ENCODE measurements at places on chromosomes 1 and 21.

DNA sequence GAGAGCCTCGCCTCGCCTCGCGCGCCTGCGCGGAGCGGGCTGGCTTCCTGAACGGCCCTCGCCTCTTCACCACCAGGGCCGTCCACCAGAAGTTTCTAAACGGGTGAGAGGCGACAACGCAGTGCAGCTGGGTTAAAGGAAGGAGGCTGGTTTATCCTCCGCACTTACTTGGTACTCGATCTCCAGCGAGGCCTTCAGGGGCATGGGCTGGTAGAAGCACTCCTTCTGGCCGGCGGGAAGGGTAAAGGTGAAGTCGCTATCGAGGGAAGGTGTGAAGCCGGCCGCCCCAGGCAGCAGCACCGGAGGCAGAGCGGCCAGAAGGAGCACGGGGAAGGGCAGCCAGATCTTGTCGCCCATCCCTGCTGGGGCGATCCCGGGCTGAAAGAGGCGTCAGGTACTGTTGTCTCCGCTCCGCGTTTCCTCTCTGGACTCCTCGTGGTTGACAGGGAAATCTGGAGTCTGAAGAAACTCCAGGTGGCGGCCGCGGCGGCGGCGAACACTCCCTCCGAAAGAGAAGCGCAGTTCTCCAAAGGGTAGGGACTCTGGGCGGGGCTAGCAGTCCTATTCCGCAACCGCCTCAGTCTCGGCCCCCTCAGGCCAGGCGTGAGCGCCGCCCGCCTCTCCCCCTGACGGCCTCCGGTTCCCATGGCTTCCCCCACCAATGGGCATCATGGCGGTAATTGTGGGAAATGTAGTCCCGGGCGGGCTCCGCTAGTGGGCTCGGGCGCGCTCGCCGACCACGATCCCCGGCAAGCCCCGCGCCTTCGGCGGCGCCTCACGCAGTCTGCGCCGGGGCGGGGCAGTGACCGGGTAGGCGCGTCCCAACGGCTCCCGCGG is at the start of gene TMED5:
TSS of gene TMED5 (minus strand) at position 528 of the 837 bp plus-strand sequence. CDS start at position 357, 171 bp downstream.
- DNase-seq, result peak; percentile 97

- DNase-seq, result no peak
Observed at GRCh38 chr1:218558271-218558810, 213.2 kb downstream of the TGFB2 start.

DNA sequence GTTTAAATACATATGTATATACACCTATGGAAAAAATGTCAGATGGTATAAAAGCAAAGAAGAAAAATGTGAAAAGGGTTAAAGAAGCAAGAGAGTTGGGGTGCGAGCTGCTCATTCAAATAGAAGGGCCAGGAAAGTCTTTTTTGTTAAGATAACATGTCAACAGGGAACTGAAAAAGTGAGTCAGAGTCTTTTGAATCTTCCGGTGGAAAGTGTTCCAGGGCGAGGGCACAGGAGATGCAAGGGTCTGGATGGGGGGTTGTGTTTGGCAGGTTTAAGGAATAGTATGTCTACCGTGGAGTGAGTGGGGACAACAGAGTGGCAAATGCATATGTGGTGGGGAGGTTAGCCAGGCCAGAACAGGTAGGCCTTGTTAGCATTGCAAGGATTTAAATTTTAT is 22.2 kb upstream of the GNG12 start:
- no peak for DNase-seq

DNA sequence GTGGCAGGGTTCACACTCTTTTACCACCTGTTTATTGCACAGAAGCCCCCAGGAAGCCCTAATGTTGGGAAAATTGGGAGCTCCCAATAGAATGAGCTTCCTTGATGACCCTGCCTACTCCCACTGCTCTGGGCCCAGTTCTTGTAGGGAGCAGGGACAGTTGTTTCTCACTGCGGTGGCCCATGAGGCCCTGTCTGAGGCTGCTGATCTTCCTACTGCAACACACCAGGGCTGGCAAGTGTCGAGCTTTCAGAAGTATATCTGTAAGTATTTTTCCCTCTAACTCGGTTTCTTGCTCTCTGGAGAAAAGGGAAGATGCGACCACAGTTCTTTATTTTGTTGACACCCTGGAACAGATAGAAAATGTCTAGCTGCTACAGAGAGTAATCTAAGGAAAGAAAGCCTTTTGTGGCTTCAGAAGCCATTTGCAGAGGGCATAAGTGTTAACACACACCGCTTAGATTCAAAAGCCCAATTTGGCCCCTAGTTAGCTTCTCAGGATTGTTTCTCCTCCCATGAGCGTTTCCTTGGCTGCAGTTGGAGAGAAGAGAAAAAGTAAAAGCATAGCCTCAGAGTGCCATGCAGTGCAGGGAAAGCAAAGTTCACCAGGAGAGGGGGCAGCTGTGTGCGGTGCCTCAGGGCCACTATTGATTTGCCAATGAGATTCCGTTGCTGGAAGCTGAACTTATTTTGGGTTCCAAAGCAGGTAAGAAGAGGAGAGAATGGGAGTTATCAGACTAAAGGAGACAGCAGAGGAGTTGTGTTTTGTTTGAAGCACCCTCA is 102.6 kb downstream of the SELENOF start:
- DNase-seq, result no peak

DNA sequence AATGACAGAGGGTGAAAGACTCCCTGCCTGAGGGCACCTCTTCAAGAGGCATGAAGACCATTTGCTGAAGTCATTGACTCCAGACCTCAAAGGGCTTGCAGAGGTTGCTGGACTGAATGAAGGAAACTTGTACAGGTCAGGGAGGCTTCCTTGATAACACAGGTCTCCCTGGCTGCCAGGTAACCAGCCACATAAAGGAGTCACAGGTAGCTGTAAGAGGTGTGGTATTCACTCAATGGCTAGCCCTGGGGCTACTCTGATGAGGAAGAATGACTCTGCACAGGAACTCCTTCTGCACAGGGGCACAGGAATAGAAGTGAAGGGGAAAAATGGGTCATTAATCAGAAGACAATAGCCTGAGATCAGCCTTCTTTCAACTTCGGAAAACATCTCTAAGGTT is 187.5 kb downstream of the LMX1A start:
- DNase-seq, result no peak

GRCh38 chr21:14771593-14771992 is 225.5 kb upstream of the SAMSN1 start:
- no peak for DNase-seq

DNA sequence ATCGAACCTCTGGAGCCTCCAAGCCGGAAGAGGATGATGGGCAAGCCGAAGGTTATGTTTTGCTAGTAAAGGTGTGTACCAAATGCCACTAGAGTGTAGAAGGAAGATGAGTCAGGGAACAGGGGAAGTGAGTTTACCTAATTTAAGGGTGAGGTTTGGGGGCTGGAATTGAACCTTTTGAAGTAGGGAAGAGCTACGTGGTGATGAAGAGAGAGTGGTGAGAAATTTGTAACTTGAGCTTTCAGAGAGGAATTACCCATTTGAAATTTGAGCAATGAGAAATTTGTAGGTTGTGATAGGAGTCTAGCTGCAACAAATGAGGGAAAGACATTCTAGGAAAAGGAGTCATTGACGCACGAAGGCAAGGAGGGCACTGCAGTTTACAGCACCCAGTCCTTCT is 70.0 kb upstream of the TENT5C start:
- no peak for DNase-seq

DNA sequence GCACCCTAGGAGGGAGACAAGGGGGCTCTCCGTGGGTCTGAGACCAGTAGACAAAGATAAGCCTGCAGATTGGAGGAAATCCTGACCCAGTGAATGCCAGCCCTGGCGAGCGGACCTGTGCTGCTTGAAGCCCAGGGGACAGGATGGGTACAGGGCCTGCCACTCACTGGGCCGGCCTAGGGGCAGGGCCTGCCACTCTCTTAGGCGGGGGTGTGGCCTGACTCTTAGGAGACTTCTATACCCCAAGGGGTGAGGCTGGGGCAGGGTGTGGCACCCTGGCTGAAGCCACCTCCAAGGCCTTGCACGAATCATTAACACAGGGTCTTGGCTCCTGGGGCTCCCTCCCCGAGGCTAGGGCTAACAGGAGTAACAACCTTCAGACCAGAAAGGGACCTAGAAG is 30.7 kb downstream of the TRIM62 start:
- DNase-seq, result no peak

DNA sequence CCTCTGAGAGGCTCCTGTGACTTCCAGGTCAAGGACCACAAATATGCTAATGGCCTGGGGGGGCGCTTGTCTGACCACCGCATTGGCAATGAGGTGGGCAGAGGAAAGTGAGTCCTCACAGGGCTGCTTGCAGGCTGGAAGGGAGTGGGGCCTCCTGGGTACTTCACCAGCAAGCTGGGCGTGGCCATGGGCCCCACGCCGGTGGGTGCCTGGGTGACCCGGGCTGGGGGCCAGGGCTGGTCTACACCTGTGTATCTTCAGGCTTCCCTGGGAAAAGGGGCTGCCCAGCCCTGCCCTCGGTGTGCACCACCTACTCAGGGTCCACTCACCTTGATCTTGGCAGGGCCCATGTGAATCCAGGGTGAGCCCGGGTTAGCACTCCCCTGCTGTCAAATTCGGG is 167.4 kb downstream of the PRDM16 start:
- no peak for DNase-seq

DNA sequence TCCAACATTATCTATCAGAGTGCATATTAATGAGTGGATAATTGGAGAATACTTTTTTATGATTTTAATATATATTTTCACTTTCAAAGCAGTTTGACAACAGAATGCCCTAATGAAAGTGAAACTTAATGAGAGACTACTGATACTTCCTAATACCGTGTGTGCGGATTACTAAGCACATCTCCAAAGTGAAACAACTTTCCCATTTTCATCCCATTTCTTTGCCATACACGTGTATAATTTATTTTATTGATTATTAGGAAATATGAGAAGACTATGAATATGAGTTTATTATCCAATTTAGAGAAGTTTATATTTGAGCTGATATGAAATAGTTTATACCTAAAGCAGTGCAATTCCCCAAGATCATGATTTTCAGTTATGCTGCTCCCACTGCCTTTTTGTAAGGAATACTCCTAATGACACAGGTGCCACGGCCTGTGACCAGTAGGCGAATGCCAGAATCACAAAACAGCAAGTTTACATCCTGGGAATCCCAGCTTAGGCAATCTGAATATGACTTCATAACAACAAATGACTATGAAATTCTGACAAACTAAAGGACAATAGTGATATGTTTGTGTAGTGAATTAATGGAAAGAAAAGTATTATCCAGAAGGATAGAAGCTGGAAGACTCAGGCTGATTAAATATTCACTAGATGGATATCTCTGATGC is 202.9 kb downstream of the NCAM2 start:
- DNase-seq, result no peak

DNA sequence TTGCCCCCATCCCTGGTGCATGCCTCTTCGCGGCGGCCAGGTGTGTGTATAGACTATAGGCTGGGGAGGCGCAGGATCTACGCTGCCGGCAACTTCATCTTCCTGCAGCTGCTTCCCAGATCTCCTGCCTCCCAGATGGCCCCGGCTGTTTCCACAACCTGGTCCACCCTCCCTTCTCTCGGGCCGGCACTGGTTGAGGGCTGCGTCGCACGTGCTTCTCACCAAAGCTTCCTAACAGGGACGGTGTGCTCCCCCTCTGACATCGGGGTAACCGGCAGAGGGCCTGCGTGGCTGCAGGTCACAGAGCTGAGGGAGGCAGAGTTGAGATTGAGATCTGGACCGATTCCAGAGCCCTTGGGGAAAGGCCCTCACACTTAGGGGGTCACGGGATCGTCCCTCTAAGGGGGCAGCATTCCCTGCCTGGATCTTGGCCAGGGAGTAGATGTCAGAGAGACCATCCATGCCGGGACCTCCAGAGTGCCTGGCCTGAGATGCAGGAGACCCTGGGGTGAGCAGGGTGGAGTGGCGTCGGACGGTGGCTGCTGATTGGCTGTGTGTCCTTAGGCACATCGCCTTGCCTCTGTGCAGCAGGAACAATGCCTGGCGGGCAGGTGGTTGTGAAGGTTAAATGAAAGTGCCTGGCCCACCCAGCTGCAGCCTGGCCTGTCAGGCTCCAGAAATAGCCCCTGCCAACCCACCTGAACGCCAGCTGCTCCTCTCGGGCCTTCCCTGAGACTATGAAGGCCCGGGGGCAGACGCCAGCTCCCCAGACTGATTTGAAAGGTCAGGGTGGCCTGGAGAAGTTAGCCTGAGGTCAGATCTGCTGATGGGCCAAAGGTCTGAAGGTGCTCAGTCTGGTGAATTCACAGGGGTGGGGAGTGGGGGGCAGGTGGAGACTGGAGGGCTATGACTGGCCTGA is 6.1 kb upstream of the MASP2 start:
- no peak for DNase-seq

DNA sequence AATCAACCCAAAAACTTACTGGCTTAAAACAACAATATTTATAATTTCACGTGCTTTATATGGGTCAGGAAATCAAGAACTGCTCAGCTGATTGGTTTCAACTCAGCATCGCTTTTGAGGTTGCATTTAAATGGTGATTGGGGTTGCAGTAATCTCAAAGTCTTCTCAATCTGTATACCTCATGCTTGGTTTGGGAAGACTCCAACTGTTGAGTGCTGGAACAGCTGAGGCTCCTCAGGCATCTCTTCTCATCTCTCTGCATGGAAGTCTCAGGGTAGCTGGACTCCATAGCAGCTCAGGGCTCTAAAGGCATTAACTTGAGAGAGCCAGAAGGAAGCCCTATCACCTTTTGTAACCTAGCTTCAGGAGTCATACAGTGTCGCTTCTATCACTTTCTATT is 35.1 kb downstream of the AK5 start:
- DNase-seq, result no peak

DNA sequence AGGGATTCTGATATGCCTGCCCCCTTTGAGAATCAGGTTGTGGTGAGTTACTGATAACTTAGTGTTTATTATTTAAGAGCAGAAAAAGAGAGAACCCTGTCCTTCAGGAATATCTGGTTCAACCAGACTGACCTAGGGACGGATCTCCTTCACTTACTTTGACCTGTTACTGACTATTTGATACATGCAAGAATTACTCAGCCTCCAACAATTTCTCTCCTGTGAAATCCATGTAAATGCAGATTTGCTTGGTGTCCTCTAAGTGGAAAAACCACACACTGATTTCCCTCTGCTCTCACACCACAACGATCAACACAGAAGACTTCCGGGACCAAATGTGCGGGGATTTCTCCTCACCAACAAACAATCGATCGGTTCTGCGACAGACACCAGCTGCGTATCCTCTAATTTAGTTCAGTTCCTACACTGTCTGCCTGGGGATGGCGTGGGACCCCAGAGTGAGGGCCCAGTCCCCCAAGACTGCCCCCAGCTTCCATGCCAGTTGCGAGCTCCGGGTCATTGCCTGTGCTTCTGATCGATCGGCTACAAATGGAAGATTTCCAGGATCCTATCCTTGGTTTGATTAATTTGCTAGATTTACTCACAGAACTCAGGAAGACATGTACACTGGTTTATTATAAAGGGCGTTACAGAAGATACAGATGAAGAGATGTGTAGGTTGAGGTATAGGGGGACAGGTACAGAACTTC is 51.7 kb downstream of the BACE2 start:
- DNase-seq, result no peak

GRCh38 chr1:89453123-89453972 is 71.3 kb upstream of the LRRC8B start:
- DNase-seq, result no peak

GRCh38 chr1:3465091-3465934 is 10.8 kb downstream of the ARHGEF16 start:
- DNase-seq, result no peak

- no peak for DNase-seq
Observed at GRCh38 chr1:97451046-97451826, 469.6 kb downstream of the DPYD start.

All from T1000 (cell line).